ENCODE measurements at places on chromosomes 12 and 14. TPM values are rescaled to one million over a fixed set of nuclear protein-coding genes. Genes with fewer than 3 reads are reported as not detected.

GUCY2C gene
- total RNA-seq, result not detected

ENDOU gene
- total RNA-seq, result not detected

PTHLH gene
- total RNA-seq, result 0.50 TPM

RNASE3 gene
- not detected for total RNA-seq

CMKLR1 gene
- total RNA-seq, result 1.1 TPM

KLRC3 gene
- not detected for total RNA-seq

PSMA3 gene
- total RNA-seq, result 62.4 TPM

PRIM1 gene
- total RNA-seq, result 3.4 TPM

RASSF8 gene
- 6.3 TPM for total RNA-seq

KLHL33 gene
- 0.09 TPM for total RNA-seq

RFLNA gene
- 0.66 TPM for total RNA-seq

TBX5 gene
- not detected for total RNA-seq

Data from pancreas (tissue), 10 donors.